Endodermal cell (in vitro differentiated cells): ENCODE measurements at places on chromosomes 5 and 9. TPM values are rescaled to one million over a fixed set of nuclear protein-coding genes. Genes with fewer than 3 reads are reported as not detected.

DNA sequence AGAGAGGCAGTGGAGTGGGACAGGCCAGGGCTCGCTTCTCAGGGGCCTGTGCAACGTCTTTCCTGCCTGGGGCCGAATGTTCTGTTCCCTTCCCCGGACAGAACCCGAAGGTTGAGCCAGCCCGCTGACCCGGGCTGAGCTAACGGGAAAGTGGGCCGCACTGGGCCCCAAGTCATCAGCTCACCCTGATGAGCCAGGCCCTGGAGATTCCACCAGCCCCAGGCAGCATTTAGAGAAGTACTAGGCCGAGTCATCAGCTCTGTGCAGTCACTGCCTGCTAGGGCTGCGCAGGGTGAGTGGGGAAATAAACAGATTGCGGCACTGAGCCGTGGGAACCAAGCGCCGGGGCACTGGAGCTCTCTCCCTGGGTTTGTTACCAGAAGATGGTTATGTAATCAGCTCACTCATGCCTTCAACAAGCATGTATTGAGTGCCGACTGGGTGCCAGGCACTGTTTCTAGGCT, 29.1 kb upstream of the DUSP1 start:
- peak; percentile 37 for DNase-seq

- DNase-seq = no peak
Observed at GRCh38 chr5:22970956-22971618, 117.9 kb upstream of the CDH12 start.

Gene ABITRAM
- total RNA-seq = 11.4 and 12.5 TPM in 2 replicates

Gene INSL6
- total RNA-seq = not detected in 2 replicates

GRCh38 chr5:108786806-108787483, 39.2 kb downstream of the FER start:
- DNase-seq = no peak

DNA sequence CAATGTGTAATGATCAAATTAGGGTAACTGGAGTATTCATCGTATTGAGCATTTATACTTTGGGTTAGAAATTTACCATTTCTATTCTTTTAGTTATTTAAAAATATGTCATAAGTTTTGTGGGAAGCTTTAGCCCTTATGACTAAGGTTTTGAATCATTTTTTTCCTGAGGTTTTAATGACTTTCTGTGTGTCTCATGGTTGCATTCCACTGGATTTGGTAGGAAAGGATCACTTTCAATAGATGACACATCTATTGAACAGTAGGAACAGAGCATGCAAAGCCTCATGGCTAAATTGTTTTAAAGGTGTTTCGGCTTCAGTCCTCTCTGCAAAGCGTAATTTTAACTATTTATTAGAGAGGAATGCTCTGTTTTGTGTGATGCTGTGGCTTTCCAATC, 512.4 kb upstream of the CHD1 start:
- DNase-seq = no peak

- DNase-seq = no peak
Observed at GRCh38 chr5:124287813-124288212, 458.6 kb downstream of the ZNF608 start.

DNA sequence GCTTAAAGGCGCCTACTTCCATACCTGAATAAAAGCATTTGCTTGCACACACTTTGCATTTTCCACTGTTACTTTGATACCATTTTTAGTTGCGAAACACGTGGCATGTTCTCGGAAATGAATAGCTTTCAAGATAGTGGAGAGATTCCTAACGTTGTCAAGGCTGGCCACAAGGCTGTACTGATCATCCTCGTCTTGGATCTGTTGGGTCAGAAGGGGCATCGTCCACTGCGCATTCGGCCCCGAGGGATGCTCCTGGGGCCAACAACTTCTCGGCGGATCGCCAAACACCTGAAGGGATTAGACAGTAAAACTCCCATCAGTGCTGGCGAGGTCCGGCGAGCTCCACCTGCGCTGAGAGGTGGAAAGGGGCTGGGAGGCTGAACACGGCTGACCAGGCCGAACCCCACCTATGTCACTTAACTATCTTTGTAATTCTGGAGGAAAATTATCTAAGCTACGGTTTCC, 599 bp downstream of the RAD1 start:
- DNase-seq = no peak

- no peak for DNase-seq
Observed at GRCh38 chr9:15438891-15439290, 16.2 kb downstream of the SNAPC3 start.

DNA sequence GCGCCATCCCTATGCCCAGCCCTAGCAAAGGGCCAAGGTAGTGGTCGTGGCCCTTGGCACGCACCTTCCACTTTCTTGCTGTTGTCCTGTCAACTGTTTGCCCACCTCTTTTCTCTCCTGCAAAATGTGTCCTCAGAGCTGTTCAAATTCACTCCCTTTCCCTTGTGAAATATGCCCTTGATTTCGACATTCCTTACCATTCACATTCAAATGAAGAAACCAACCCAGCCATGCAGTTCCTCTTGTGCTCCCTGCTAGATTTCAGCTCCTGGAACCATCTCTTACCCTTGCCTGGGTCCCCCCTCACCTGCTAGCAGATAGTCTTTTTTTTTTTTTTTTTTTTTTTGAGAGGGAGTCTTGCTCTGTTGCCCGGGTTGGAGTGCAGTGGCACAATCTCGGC, 19.6 kb upstream of the HRH2 start:
- DNase-seq = no peak
